ENCODE measurements at places on chromosomes 5 and 9.

GRCh38 chr5:146342519-146342881 lies 3.9 kb downstream of the POU4F3 start:
- DNase-seq: no peak

DNA sequence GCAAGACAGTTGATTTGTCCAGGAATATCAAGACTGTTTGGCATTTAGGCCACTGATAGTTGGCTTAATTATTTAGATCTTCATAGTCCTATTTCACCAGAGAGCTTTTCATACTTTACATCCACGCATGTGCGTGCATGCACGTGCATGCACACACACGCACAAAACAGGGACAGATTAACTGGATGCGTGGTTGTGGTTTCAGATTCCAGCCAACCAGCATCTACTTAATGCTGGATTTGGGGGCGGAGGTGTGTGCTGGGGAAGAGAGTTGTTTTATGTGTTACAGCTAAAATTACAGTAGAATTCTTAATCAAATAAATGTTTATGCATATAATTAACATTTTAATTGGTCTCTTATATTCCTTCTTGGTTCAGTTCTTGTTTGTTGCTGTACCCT lies 7.3 kb downstream of the RNF14 start:
- DNase-seq: no peak

DNA sequence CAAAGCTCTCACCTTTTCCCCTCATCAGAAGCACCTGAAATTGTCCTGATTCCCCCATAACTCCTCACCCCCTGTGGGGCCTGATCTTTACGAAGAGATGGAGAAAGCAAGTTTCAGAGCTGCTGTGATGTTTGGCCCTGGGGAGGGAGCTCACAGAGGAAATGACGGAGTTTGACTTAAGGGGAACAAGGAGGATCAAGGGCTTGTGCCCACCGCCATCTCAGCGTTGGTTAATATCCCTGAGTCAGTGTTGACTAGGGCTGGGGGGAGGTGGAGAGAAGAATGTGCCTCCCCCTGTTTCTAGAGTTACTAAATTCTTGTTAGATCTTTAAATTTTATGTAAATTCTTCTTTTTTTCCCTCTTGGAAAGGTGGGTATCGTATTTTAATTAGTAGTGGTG lies 27.8 kb downstream of the FGF18 start:
- no peak for DNase-seq

DNA sequence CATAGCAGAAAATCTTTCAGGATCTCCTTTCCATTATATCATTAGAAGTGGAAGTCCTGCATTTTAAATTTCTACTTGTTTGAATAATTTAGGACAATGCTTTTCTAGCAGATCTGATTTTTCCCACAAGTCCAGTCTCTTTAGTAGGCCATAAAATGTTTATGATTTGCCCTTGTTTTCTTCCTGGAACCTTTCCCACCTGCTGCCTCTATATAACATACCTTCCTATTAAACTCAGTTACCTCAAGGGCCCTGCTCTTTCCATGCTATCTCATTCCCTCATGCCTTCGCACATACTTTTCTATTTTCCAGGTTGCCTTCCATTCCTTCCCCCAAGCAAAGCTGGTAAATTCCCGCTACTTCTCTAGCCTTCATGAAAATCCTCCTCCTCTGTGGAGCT lies 187.0 kb upstream of the EFNA5 start:
- DNase-seq: no peak

DNA sequence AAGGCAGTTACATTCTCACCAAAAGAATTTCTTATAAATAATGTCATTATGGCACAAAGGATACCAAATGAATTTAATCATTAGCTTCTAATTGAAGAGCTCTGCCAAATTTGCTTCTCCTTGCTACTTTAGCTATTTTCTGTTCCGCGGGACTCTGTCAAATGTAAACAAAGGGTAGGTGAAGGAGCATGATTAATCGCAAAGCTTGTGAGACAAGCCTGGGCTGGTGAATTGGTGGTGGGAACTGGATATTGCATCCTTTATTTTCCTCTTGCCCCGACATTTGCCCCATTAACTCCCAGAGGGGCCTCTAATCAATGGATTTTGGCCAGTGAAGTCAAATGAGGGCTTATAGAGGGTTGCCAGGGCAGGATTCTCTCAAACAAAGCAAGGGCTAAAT lies 234.2 kb upstream of the RFX3 start:
- DNase-seq: no peak

DNA sequence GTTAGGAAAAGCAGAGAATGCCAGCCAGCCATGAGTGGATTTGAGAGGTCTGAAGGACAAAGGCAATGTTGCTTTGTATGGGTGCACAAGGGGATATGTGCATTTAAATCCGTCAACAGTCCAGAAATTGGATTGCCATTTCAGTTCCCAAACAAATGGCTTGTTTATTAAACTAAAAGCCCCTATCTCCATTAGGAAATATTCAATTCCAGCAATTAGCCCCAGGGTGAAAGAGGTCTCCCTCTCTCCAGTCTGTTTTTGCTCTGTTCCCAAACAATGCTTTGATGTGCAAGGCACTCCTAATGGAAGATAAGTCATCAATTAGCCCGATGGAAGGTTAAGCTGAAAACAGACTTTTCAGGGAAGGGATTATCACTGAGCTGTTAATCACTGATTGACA lies 101.3 kb downstream of the C9orf152 start:
- DNase-seq: peak; percentile 57

GRCh38 chr5:57499262-57500050 lies 16.8 kb upstream of the ACTBL2 start:
- DNase-seq: no peak

DNA sequence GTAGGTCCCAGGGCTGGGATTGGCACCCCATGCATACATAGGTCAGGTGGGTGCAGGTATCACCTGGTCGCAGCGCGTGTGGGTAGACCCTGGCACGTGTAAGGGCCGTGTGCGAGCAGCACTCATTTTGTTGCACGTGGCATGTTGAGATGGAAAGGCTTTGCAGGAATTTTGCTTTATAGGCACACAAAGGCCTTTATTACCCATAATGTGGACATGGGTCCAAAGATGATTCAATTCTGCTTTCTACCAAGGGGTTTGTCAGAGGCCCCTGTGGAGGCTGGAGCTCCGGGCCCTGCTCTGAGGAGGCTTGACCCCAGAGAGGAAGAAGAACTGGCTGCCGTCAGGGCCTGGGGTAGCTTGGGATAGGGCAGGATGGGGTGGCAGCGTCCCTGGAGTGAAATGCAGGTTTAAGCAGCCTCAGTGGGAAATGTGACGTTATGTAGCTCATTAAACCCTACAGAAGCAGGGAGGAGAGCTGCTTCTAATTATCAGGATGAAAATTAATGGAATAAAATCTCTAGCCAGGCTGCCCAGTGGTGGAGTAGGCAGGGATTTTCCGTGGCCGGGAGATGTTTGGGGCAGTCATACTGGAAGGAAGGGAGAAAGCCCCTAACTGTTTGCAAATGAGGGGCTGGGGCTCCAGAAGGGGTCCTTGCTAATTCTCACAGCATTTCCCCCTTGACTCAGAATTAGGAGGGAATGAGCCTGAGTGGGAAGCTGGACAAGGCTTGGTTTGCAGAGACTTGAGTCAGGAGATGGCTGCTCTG lies 103.3 kb upstream of the PITX1 start:
- DNase-seq: no peak

- DNase-seq: no peak
Measured at GRCh38 chr5:133847301-133847700, 121.1 kb downstream of the C5orf15 start.

- no peak for DNase-seq
Measured at GRCh38 chr9:16801871-16802466, 68.5 kb downstream of the BNC2 start.

- no peak for DNase-seq
Measured at GRCh38 chr5:173201636-173202265, 33.3 kb downstream of the NKX2-5 start.

GRCh38 chr9:123798195-123798594 lies 131.7 kb downstream of the DENND1A start:
- no peak for DNase-seq

DNA sequence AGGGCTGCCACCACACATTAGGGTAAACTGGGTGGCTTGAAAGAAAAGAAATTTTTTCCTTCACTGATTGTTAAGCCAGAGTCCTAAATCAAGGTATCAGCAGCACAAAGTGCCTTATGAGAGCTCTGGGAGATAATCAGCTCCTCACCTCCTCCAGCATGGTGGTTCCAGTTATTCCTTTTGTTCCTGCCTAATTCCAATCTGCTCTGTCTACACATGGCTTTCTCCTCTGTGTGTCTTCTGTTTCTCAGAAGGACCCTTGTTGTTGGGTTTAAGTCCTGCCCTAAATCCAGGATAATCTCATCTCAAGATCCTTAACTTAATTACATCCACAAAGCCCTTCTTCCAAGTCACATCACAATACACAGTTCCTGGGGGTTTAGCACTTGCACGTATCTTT lies 1352.0 kb upstream of the CDH9 start:
- DNase-seq: peak; percentile 66

DNA sequence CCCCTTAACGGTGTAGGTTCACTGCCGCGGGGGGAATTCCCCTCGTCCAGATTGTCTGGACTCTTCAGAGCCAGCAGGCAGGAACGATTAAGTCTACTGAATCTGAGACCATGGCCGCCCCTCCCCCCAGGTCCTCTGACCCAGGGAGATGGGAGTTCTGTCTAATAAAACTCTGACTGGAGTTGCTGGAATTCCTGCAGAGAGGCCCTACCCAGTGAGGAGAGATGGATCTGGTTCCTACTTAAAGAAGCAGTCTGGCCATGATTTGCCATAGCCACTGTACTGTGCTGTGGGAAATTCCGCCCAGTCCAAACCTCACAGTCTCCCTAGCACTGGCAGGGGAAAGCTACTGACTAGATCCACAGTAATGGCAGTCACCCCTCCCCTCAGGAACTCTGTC lies 237.7 kb upstream of the RASA1 start:
- no peak for DNase-seq

- peak; percentile 40 for DNase-seq
Measured at GRCh38 chr5:111685969-111686368, 71.0 kb downstream of the NREP start.

- DNase-seq: no peak
Measured at GRCh38 chr9:13993632-13994185, 320.2 kb downstream of the NFIB start.

DNA sequence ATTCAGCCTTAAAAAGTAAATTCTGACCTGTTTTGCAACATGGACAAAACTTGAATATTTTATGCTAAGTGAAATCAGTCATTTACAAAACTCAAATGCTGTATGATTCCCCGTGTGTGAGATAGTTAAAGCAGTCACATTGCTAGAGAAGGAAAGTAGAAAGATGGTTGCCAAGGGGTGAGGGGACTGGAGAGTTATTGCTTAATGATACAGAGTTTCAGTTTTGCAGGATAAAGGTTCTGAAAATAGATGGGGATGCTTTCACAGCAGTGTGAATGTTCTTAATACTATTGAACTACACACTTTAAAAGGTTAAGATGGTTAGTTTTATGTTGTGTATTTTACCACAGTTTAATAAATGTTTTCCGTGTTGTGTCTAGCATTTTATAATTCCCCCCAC lies 51.2 kb downstream of the SGCD start:
- no peak for DNase-seq

GRCh38 chr5:39337252-39337915 lies 26.9 kb downstream of the C9 start:
- no peak for DNase-seq

DNA sequence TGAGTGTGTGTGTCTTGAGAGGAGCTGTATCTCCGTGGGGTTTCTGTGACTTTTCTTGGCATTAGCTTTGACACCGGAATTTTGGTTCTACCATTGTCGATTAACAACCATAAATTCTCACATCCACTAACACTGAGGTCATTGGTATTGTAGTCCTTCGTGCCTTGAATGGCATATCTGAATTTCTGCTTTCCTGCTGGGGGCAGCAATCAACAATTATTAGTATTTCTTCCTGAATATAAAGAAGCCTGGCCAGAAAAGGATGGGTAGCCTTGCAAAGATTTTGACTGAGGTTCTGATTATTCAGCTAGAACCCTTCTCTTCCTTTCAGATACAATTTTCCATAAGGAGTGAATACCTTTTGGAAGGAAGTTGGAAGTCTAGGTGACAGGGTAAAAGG lies 33.5 kb upstream of the SHOC1 start:
- no peak for DNase-seq

DNA sequence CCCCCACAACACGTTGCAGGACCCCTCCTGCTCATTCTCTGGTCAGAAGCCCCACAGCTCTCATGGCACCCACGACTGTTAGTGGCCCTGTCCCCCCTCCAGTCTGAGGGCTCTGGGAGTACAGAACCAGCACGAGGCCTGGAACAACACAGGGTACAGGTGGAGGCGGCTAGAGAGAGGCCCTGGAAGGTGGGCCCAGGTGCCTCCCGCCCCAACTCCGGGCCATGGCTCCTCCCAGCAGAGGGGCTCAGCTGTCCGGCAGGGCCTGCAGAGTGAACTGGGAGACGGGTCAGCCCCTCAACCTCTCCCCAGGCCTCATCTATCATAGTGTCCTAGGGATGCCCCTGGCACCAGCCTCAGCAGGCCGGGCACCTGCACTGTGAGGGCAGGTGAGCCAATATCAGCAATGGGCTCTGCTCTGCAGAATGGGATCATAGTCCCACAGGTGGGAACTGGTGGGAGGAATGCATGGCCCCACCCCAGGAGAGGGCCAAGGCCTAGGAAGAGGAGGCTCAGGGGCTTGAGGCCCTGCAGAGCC lies 58.6 kb downstream of the BARX1 start:
- peak; percentile 6 for DNase-seq

DNA sequence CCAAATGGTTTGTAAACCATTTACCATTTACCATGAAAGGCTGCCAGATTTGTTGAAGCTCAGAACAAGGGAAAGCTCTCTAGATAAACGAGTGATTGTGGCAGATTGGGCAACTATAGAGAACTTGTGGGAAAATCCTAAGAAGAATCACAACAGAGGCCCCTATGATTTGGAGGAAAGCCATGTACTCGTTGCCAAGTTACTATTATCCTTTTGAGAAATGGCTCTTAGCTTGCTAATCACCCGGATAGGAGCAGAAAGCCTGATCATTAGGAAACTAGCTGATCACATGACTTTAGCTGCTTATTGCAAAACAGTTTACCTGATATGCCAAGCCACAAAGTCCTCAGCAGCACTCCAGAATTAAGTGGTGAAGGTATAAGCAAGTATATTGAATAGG lies 23.5 kb upstream of the ATG10 start:
- DNase-seq: no peak
